ENCODE measurements at places on chromosomes 11 and 22.

DNA sequence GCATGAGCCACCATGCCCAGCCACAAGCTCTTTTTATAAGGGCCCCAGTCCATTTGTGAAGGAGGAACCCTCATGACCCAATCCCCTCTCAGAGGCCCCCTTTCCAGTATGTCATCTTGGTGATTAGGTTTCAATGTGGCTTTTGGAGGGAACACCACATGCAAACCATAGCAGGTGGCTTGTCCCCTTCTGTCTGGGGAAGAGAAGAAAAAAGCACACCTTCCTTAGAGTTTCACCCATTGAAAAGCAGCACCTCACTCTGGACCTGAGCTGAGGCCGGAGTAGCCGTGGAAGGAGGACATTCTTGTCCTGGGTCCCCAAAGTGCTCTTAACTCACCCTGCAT lies 25.4 kb downstream of the NEAT1 start:
- peak overlapping the region; percentile 99 for H3K27ac ChIP-seq
- H3K27me3 ChIP-seq, result no peaks in the 10 kb centered on the region
- DNase-seq, result no peak
- peaks cover 8% of the 10 kb centered on the region for H3K4me1 ChIP-seq
- H3K4me3 ChIP-seq, result no peak overlapping the region

DNA sequence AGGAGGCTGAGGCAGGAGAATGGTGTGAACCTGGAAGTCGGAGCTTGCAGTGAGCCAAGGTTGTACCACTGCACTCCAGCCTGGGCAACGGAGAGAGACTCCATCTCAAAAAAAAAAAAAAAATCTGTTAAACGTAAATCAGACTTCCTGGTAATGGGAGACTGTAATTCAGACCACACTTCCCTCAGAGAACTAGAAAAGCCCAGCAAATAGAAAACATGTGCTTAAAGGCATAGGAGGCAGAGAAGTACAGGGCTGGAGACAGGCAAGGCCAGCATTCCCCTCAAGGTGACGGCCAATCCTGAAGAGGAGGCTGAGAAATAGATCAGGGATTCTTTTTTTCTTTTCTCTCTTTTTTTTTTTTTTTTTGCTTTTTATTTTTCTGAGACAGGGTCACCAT lies 8.2 kb downstream of the GGT5 start:
- DNase-seq, result no peak
- no peak overlapping the region for H3K27ac ChIP-seq
- H3K4me3 ChIP-seq, result no peak overlapping the region
- H3K4me1 ChIP-seq, result no peaks in the 10 kb centered on the region
- H3K27me3 ChIP-seq, result no peaks in the 10 kb centered on the region
- H3K36me3 ChIP-seq, result no peaks in the 10 kb centered on the region

DNA sequence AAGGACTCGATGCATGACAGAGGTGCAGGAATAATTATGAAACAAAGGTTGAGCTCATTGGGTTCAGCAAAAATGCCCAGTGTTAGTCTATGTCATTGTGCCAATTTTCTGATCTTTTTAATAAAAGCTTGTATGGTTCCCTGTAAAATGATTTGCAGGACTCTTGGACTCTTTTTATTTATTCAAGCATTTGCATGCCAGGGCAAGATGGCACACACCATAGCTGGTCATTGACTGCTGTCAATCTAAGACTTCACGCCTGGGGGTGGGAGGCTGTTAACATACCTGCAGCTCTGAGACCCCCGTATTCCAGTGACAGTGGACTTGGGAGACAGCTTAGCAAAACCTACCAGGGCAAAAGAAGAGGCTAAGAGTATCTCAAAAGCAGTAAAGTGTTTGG lies 32.0 kb upstream of the ANO1 start:
- no peaks in the 10 kb centered on the region for H3K27me3 ChIP-seq

DNA sequence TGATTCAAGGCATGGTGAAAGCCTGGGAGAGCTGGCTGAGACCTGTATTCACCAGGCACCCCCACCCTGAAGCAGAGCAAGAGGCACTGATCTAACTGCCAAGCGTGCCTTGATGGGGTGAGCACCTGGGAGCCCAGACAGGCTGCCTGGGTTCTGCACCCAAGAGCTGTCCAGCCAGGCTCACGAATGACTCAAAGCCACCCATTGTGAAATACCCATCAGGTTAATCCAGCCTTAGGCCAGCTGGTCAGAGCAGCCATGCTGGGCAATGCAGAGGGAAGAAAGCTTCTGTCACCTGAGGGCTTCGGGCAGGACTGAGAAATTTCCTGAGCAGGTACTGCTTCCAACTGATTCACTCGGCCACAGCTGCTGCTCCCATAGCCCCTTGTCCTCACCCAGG lies 22.1 kb downstream of the THOC5 start:
- H3K27ac ChIP-seq, result no peak overlapping the region
- H3K4me3 ChIP-seq, result no peak overlapping the region
- H3K36me3 ChIP-seq, result peaks cover 77% of the 10 kb centered on the region
- DNase-seq, result no peak
- no peaks in the 10 kb centered on the region for H3K4me1 ChIP-seq
- H3K27me3 ChIP-seq, result no peaks in the 10 kb centered on the region

GRCh38 chr11:94731880-94732601 lies 36.1 kb upstream of the AMOTL1 start:
- H3K27me3 ChIP-seq, result no peaks in the 10 kb centered on the region
- H3K4me3 ChIP-seq, result no peak overlapping the region
- H3K4me1 ChIP-seq, result peaks cover 13% of the 10 kb centered on the region
- peak; percentile 65 for DNase-seq
- no peaks in the 10 kb centered on the region for H3K36me3 ChIP-seq

Data from sigmoid colon (tissue), 7 donors.